Activated CD4-positive, alpha-beta T cell treated with anti-CD3 and anti-CD28 coated beads, Interleukin-2, amount 50 U/mL, for 24 hours (primary cell): ENCODE measurements at places on chromosomes 4 and X.

DNA sequence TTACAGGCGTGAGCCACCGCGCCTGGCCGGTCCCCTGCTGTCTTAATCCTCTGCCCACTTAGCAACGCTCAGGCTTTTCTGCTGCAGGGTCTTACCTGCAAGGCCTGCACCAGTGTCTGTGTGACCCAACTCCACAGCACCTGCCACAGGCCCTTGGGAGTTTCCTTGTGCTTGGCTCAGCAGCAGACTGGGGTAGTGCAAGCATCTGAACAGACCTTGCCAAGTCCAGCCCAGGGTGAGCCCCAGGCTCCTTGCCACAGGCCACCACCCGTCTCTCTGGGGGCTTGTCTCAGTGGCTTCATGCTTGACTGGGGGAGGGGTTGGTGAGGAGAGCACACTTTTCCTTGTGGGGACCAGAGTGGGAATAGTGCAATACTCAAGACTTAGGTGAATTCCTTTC, 87.0 kb downstream of the FAM193A start:
- DNase-seq: no peak

- DNase-seq: no peak
These were observed 193.9 kb upstream of the GPC4 start for GRCh38 chrX:133609166-133609565.

- no peak for DNase-seq
These were observed 47.4 kb downstream of the CCSER1 start for GRCh38 chr4:90174621-90175023.

DNA sequence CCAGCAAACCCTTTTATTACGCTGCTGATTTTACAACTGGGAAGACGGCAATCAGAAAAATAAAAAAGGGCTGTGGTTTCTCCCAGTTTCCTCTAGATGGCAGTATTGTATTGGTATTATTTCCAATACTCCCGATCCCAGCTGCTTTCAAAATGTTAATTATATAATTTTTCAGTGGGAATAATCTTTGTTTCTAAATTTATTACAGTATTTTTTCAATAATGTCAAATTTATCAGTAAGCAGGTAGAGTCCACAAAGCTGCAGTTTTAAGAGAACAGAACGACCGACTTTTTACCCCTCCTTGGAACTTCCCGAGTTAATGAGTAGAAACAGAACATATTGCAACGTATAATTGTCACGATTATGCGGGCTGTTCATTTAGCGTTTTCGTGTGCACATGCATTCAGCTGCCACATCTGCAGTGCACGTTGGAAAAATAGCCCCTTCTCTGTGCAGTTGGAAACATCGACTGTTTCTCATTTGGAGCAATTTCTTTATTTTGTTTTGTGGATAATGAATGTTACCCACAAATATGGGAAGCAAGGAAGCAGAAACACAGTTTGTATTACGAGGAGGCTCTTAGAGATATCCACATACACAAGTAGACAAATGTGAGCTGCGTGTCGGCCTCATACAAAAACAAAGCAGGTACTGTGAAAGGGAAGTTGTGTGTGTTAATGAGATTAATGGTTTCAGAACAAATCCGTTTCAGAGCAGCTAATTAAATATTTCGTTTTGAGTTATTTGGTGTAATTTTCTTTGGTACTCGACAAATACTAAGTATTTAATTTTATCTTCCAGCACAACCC, 188.0 kb downstream of the STIM2 start:
- no peak for DNase-seq

DNA sequence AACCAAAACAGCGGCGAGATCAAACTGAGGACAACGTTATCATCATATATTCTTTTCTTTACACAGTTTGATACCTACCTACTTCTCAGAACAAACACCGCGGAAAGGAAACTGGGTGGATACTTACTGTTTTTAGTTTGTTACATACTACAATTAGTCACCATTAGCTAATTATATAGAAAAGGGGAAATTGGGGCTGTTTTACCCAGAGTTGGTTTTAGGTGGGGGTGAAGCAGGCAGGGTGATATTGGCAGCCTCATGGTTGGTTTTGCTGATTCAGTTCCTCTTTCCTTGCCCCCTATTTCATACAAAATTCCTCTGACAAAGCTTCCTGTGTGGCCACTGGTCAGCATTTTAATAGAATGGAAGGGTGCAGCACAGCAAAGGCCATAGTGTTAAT, 77.8 kb downstream of the SORBS2 start:
- no peak for DNase-seq

- DNase-seq: no peak
These were observed 9.5 kb downstream of the PARM1 start for GRCh38 chr4:74942251-74942917.

- DNase-seq: no peak
These were observed 74.7 kb upstream of the IL13RA1 start for GRCh38 chrX:118652717-118653116.

DNA sequence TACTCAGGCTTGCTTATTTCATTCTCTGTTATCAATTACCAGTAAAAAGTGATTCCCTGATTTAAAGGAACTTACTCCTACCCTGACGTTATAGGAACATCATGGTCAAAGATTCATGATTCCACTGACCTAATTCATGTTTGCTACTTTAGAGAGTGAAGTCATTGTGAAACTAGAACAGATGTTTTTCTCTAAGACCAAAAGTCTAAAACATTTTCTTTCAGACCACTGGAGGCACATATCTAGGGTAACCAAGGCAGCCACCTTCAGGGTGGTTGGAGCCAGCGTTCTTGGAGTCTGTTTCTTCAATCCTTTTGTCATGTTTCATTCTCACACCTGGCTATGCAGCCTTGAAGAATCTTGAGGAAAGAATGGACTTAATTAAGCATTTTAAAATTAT, 77.8 kb downstream of the GALNTL6 start:
- no peak for DNase-seq

DNA sequence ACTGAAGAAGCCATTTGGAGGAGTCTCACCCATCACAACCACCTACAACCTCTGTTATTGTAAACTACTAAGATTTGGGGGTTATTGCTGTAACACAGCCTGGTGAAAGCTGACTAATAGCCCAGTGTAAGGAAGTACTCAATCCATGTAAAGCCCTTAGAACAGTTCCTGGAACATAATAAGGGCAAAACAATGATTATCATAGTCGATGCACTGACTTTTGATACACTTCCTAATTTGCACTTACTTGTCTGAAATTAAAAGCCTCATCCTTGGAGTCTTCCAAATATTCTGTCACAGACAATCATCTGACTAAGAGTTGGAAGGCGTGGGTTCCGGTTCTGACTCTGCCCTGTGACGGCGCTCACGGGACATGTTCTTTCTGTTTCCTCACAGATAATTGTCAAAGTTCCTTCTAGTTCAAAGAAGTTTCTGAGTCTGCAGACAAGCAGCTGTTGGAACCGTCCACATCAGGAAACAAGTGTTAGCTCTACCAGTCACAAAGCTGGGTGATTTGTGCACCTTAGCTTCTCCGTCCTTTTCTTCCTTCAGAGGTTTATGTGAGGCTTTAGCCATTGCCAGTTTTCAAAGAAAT, 33.4 kb upstream of the RASGEF1B start:
- DNase-seq: peak; percentile 20

DNA sequence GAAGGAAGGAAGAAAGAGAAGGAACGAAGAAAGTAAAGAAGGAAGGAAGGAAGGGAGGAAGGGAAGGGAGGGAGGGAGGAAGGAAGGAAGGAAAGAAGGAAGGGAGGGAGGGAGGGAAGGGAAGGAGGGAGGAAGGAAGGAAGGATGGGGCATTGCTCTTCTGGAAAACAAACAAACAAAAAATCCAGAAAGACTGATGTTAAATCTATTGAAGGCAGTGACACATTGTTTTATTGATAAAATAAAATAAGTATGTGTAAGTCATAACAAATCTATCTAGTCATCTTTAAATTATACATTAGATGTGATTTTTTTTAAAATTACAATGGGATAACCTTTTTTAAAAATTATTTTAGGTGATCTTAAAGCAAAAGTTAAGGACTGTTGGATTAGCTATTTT, 1245.5 kb downstream of the STIM2 start:
- no peak for DNase-seq

- DNase-seq: no peak
These were observed at the start of gene LIMCH1 for GRCh38 chr4:41538017-41538733. Gene LIMCH1 (plus strand): TSS chr4:41538157. CDS start chr4:41605996, 67,839 bp downstream.

DNA sequence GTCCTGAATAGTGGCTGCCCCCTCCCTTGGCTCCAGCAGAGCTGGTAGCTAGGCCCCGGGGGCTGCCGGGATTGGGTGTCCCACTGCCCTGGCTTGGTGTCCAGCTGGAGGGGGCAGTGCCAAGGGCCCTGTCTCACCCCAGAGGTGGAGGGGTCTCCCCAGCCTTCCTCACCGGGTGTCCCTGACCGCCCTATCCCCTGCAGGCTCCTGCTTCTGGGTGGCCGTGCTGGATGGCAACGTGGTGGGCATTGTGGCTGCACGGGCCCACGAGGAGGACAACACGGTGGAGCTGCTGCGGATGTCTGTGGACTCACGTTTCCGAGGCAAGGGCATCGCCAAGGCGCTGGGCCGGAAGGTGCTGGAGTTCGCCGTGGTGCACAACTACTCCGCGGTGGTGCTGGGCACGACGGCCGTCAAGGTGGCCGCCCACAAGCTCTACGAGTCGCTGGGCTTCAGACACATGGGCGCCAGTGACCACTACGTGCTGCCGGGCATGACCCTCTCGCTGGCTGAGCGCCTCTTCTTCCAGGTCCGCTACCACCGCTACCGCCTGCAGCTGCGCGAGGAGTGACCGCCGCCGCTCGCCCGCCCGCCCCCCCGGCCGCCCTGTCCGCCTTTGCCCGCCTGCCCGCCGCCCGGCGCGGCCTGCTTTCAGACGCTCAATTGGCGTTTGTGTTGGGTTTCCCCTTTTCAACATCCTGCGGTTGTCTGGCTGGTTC, 4.6 kb downstream of the NAT8L start:
- no peak for DNase-seq

DNA sequence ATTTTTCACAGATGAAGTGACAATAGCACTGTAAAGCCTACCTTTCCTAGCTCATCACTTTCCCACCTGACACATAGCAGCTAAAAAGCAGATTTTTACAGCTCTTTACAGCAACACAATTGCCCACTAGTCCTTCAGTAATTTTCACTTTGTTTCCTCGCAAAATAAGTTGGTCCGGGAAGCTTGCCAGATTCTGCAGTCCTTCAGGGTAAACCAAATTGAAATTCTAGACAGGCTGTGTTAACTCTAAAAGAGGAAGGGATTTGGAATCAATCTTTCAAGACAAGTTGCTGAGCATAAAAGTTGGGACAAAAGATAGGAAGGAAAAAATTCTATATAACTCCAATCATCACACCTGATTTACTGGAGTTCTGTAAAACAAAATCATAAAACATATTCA, 8.7 kb downstream of the C1QTNF7 start:
- DNase-seq: no peak

DNA sequence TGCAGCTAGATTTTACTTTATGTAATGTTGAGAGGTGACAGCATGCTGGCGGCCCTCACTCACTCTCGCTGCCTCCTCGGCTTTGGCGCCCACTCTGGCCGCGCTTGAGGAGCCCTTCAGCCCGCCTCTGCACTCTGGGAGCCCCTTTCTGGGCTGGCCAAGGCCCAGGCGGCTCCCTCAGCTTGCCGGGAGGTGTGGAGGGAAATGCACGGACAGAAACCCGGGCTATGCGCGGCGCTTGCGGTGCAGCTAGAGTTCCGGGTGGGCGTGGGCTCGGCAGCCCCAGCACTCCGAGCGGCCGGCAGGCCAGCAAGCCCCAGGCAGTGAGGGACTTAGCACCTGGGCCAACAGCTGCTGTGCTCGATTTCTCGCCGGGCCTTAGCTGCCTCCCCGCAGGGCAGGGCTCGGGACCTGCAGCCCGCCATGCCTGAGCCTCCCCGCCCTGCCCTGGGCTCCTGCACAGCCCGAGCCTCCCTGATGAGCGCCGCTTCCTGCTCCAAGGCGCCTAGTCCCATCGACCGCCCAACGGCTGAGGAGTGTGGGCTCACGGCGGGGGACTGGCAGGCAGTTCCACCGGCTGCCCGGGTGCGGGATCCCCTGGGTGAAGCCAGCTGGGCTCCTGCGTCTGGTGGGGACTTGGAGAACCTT, 128.7 kb downstream of the GASK1B start:
- DNase-seq: no peak

DNA sequence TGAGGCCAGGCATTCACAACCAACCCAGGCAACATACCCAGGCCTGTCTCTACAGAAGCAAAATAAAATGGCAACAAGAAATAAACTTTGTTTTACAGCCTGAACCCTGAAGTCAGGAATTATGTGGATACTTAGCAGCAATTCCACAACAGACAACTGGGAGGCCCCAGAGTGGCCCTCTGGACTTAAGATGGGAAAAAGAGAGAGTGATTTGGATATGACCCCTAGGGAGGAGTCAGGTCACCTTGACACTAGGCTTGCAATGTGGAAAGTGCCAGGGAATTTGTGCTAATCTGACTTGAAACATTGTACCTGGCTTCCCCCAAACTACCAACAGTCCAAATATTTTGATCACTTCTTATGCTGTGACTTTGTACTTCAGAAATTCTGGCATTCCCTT, 193.1 kb downstream of the PARM1 start:
- no peak for DNase-seq

GRCh38 chrX:13050151-13050550, 5.7 kb upstream of the FAM9C start:
- DNase-seq: no peak

DNA sequence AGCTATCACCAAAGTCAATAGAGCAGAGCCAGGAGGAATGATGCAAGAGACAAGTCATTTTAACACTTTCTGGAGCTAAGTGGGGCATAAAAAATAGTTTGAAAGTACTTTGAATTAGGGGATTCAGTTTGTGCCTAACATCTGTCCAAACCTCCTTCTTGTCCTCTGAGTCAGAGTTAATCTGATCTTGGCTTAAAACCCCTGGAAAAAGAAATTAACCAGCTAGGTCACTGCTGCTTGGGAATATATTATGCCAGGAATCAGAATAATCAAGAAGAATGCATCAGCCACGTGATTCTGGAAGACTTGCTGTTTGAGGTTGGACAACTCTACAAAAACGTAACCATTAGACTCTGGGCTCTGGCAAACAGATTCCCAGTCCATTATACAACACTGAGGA, 45.3 kb upstream of the EDA2R start:
- no peak for DNase-seq

DNA sequence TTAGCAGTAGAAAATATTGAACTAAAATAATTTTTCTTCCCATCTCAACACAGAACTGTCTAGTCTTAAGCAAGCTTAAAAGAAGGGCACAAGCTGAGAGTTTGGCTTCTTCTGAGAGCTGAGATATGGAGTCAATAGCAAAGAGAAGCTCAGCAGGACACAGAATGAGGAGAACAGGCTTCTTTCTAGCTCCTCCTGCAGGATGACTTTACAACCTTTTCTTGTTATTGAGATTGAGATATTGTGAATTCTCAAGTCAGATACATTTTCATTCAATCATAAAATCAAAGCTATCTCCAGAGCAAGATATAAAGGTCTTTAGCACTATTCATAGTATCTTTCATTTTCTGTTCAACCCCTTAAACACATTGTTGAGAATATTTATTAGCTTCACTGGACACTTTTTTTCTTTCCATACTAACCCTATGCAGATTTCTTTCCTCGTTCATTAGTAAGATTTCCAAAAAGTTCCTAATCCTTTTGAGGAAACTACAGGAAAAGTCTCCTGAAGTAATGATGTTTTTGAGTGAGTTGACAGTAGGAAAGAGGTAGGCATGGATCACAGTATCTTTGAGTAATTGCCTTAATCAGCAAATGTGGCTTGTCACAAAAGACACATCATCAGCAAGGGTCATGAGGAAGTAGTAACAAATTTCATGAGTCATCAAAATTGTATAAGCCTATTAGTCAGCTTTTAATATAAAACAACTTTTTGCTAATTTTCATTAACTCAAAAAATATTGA, 17.8 kb upstream of the CXCL3 start:
- no peak for DNase-seq
